ENCODE measurements at places on chromosomes 3 and 15. TPM values are rescaled to one million over a fixed set of nuclear protein-coding genes. Genes with fewer than 3 reads are reported as not detected.

RSRC1 gene
- 11.3 TPM for total RNA-seq

SLC51A gene
- not detected for total RNA-seq

RASGRP1 gene
- total RNA-seq = 0.29 TPM

EFHB gene
- total RNA-seq = not detected

TGM4 gene
- total RNA-seq = not detected

TF gene
- total RNA-seq = under 0.01 TPM

- DNase-seq = peak; percentile 90
These were observed at the start of gene LXN for GRCh38 chr3:158672215-158673176. LXN (minus strand) TSS chr3:158672648; CDS start chr3:158672478, 170 bp downstream.

GRCh38 chr3:104596551-104596950, 770.2 kb upstream of the ALCAM start:
- no peak for DNase-seq

GRCh38 chr3:26004172-26004571, 214.3 kb downstream of the OXSM start:
- DNase-seq = peak; percentile 51

DNA sequence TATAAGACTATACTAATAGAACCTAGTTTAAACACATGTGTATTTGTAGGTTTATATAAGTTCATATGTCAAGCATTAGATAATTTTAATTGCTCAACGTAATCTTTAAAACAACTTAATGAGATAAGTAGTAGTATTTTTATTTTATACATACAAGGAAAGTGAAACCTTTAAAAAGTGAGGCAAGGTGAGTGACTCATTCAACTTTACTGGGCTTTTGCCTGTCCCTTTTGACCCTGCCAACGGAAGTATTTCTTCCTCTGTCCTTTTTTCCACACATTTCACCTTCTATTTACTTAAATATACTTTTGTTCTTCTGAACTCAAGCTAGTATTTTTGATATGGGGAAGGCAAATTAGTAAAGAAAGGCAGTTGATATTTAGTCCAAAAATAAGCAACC, 78.5 kb downstream of the KBTBD8 start:
- DNase-seq = peak; percentile 14

- DNase-seq = peak; percentile 88
These were observed 44.2 kb downstream of the SGO1 start for GRCh38 chr3:20141851-20142250.

DNA sequence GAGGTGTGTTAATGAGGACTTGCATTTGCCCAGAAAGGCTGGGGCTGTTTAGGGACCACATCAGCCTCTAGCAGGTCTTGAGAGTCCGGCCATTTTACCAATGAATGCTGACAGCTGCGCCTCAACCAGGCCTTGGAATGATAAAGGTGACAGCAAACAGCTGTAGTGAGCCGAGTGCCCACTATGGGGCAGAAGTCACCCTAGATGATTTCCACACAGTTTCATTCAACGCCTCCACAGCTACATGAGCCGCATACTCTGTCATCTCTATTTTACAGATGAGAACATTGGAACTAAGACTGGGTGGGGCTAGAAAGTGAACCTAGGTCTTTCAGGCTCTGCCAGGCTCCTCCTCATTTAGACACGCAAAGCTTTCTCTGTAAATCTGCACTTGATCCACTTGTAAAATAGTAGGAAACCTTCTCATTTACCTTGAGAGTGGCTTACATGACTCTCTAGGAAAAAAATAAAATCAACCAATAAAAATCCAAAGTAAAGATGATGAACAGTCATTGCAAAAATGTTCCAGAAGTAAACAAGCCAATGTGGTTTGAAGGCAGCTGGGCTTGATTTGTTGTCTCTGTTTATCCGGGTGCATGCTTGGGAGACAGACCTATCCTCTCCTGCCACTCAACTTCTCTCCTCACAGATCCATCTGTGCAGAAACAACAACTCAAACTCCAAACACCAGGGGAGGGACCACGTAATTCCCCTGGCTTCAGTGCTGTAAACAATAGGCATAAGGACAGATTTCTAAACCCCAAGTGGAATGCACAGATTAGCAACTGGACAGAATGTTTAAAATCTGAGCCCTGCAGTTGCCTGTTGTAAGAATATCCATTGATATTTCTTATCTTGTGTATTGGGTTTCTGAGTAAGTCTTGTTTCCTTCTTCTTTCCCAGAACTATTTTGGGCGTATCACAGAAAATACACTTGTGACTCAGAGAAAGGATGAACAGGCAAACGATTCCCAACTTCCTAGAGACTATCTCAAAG, 31.5 kb upstream of the LDHAL6B start:
- DNase-seq = peak; percentile 78

DNA sequence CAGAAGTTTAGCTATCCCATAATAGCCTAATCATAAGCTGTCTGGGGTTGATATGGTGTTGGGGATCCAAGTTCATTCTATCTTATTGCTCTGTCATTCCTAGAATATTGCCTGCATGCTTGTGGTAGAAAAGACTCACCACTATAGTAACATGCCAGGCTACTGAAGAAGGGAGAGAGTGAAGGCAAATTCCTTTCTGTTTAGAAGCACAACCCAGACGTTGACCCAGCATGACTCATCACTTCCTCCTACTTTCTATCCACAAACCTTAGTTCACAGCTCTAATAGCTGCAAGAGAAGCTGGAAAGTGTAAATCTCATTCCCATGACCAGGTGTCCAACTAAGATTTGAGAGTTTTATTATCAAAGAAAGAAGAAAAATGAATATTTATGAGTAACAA, 57.8 kb upstream of the NMD3 start:
- DNase-seq = no peak

GRCh38 chr15:80567721-80568157, 127.4 kb upstream of the ABHD17C start:
- peak; percentile 91 for DNase-seq
